ENCODE measurements at places on chromosomes 1 and 21. TPM values are rescaled to one million over a fixed set of nuclear protein-coding genes. Genes with fewer than 3 reads are reported as not detected.

DNA sequence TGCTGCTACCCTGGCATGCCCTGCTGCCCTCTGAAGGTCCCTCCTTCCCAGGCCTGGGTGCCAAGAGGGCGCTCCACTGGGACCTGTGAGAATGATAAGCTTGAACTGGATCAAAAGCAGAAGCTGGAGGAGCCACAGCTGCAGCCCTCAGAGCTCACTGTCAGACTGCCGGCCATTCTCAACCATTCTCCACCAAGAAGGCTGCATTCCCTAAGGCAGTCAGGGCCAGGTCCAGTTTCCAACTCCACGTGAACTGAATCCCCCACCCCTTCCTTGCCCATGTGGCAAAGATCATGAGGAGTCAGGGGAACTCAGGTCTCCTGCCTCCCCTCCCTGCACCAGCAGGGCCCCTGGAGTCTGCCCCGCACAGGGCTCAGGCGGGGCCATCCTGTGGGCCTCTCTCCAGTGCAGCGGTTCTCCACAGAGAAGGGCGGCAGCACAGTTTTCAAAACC is 19.5 kb downstream of the SLC1A7 start:
- DNase-seq = no peak

The PLEKHN1 gene
- 0.51 TPM for total RNA-seq

DNA sequence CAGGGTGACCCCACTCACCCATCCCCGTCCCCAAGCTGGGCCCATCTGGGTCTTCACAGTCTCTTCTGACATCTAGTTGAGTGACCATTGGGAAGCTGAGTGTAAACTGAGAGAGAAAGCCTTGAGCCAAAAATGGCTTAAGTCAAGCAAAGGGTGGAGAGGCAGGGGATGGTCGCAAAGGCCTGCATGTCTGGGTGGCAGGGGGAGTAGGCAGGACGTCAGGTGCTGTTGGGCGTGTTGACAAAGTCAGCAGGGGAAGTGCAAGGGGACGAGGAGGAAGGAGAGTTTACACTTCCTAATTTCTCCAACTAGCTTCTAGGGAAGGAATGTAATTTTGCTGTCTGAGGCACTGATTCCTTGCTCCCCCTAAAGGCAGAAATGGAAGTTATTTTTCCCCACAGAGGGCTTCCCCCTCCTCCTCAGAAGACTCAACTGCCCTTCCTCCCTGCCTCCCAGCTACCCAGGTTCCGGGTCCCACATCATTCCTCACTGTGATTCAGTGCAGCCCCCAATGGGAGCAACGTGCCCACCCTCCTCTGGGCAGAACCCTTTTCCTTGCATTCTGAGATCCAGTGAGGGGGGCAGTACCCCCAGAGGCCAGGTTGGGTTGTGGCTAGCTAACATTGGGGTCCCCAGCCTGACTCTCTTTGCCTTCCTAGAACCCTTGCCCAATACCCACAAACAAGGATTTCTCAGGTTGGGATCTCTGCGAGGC is 1.2 kb upstream of the ADORA1 start:
- no peak for DNase-seq

The ZNF648 gene
- total RNA-seq = not detected

Data from dermis microvascular lymphatic vessel endothelial cell (primary cell).